ENCODE measurements at places on chromosomes 1 and 21.
A peak's percentile ranks its signal among the peaks of the same experiment; 100 is the strongest.

DNA sequence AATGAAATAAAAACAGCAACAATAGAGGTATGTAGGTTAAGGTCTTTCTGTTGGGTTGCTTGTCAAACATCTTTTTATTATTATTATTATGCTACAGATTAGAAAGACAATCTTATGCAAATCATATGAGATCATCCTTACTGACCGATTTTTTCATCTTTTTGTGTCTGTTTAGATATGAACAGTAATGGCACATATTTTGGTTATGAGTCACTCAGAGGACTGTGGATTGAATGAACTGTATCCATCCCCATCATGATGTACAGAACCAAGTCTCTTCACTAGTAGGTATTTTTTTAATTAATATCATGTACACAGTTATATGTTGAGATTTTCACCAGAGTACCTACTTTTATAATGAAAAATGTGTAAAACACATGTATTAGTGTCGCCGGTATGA lies 159.1 kb downstream of the CHRM3 start:
- DNase-seq = no peak

GRCh38 chr1:25834894-25835293 lies 15.1 kb downstream of the MTFR1L start:
- no peak for DNase-seq

DNA sequence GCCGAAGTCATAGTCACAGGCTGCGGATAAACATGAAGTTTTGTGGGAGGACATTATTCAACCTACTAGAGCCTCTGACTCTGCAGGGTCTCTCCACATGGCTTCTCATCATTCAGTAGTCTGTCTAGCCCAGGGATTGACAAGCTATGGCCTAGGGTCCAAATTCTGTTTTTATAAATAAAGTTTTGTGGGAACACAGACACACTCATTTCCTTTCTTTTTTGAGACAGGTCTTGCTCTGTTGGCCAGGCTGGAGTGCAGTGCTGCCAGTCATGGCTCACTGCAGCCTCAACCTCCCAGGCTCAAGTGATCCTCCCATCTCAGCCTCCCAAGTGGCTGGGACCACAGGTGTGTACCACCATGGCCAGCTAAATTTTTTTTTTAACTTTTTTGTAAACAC lies 8.1 kb upstream of the ENO1 start:
- no peak for DNase-seq

GRCh38 chr1:69492286-69492685 lies 75.4 kb upstream of the LRRC7 start:
- DNase-seq = no peak

DNA sequence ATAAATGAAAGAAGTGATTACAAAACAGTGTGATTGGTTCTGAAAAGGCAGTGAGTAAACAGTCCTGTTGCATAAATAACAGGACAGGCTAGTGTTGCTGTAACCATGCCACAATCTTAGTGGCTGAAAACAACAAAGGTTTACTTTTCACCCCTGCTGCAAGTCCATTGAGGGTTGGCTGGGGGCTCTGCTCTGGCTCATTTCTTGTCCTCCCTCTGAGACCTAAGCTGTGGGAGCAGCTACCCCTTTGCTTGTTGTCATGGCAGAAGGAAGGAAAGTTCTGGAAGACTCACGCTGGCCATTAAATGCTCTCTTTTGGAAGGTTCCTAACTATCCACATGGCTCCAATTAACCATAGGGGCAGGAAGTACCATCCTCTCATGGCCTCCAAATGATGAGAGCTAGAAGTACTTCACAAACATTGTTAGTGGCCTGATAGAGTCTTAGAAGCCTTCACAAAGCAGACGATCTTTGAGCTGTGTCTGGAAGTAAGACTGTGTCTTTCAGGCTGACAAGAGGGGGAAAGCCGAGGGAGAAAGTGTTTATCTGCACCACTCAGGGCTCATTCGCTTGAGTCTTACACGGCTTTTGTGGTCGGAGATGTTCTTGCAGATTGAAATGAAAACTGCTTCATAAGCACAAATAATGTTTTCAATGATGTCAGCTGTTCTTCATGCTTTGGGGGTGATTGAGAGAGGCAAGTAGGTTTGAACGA lies 11.9 kb downstream of the RCSD1 start:
- DNase-seq = no peak

- DNase-seq = no peak
These were observed 147.6 kb downstream of the NEK7 start for GRCh38 chr1:198304431-198304830.

DNA sequence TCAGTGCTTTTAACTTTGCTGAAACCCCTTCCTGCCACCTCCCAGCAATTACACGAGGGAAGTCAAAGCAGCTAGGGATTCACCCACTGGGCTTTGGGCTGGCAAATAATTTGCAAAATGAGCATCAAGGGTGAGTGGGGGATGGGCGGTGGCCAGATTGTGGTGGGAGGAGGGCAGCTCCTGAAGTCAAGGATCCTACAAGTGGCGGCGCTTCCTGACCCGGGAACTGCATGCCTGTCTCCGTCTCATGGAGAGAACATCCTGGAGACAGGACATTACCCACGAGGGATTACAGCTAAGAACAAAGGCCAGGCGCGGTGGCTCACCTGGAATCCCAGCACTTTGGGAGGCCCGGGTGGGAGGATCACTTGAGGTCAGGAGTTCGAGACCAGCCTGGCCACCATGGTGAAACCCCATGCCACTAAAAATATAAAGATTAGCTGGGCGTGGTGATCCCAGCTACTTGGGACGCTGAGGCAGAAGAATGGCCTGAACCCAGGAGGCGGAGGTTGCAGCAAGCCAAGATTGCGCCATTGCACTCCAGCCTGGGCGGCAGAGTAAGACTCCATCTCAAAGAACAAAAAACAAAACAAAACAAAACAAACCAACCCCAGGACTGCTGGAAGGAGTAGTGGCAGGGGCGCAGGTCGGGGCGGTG lies 12.9 kb downstream of the TTC34 start:
- no peak for DNase-seq

DNA sequence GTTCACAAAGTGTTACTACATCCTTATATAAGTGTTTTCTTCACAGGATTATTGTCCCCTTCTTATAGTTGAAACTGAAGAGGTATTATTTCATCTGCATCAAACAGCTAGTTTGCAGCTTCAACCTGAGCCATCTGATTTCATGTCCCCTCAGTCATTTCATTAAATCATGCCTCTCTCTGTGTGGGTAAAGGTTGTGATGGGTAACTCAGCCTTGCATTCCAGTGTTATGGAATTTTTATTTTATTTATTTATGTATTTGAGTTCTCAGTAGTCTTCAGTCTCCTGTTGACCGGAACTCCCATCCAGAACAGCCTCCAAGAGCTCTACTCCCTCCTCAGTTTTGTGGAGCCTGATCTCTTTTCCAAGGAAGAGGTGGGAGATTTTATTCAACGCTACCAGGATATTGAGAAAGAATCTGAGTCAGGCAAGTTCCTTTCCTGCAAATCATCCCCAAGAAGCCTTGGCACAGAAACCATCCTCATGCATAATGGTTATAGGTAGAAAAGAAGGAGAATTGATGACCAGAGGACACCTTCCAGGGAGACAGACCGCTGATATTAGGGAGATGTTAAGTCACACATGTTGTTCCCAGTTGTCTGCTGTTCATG lies 21.8 kb downstream of the CHD1L start:
- no peak for DNase-seq

- DNase-seq = no peak
These were observed 100.1 kb upstream of the AKT3 start for GRCh38 chr1:243950166-243950565.

- DNase-seq = peak; percentile 74
These were observed 13.2 kb upstream of the COL6A2 start for GRCh38 chr21:46084709-46085108.

DNA sequence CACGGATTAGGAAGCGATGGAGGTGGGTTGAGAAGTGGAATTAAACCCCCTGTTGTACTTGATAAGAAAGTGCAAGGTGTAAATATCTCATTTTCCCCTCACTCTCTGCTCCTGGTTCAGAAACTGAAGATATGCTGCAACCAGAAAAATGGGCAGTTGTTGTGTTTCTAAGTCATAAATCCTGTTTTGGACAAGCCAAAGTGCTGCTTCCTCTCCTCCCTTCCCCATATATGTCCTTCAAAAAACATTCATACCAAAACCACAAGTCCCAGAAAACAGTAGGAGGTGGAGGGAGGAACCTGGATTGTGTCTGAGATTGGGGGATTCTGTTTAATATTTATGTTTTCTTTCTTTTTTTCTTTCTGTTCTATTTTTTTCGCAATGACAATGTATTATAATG lies 13.6 kb upstream of the ZNF362 start:
- DNase-seq = no peak

- no peak for DNase-seq
These were observed 109.8 kb downstream of the ETS2 start for GRCh38 chr21:38915546-38915945.

DNA sequence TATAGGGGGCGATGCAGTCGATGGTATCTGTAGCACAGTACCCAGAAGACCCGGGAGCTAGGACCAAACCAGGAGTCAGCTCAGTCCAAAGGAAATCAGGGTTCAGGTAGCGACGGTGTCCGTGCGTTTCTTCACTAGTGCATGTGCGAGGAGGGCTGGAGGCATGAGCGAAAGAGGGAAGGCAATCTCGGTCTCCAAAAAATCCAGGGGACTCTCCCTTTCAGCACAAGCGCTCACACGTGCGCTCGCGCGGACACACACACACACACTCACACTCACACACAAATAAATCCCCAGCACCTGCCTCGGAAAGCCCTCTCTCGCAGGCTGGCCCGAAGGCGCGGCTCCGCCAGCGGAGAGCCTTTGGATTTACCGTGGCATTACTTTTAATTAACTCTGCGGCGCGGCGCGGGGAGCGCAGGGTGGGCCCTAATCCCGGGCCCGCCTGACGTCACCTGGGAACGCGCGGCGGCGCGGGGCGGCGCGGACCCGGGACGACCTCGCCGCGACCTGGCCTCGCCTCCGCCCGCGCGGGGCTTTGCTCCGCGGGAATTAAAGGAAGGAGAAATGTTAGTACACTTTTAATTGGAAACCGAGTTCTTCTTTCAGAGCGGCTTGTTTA lies 121.2 kb downstream of the LMX1A start:
- DNase-seq = no peak

DNA sequence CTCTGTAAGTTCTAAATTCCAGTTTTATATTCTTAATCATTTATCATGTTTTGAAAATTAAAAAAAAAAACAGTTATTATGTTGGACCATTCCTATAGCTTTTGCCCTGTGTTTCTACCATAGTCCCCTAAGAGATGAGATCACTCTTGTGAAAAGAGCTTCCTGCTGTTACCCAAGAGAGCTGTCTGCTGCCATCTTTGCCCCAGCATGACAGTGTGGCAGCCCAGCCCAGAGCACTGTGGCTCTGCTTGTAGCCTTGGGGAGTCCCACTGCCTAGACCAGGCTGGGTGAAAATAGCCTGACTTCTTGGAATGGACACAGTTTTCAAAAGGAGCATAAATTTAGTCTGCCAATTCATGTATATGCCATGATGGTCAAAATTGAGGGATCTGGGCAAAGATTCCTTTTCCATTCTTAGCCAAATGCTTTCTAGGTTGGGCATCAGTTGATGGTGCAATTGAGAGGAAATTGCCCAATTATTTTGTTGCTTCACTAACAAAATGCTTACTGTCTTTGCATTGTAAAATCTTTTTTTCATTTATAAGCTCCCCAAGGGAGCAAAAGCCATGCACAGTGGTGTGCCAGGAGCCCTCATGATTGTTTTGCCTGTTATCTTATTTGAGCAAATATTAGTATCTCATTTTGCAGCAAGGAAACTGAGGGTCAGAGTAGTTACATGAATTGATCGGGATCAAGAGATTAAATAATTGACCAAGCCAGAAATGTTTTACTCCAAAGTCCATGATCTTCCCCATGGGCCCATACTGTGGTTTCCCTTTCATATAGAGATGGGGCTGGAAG lies 72.8 kb downstream of the ETS2 start:
- no peak for DNase-seq

DNA sequence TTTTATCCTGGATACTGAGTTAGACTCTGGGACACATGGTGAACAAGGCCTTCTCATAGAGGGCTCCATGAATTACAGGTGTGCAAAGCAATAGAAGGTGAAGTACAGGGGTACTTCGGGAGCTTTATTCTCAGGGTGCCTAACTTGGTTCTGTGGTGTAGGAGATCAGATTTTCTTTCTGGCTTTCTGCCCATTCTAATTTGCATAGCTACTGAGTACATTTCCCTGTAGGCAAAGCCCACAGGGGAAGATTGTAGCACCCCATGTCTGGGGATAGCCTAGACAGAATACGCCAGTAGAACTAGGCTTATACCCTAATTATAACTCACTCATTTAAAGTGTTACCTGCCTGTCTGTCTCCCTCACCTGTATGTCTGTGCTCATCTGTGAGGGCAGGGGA lies 49.7 kb downstream of the PGM1 start:
- DNase-seq = no peak

DNA sequence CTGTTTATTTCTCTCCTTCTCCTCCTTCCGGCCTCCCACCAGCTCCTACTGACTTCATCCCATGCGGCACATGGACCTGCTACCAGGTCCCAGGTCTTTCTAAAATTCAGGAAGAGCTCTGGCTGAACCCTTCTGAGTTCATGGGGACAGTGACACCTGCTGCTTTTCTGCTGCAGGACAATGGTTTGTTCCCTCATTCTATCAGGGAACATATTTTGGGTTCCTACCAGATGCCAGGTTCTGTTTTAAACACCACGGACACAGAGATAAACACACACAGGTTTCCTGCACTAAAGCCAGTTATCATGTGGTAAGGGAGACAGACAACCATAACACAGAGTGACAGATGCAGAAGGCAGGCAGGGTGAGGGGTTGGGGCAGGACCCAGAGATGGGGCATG lies 114.0 kb upstream of the RAB4A start:
- DNase-seq = no peak

DNA sequence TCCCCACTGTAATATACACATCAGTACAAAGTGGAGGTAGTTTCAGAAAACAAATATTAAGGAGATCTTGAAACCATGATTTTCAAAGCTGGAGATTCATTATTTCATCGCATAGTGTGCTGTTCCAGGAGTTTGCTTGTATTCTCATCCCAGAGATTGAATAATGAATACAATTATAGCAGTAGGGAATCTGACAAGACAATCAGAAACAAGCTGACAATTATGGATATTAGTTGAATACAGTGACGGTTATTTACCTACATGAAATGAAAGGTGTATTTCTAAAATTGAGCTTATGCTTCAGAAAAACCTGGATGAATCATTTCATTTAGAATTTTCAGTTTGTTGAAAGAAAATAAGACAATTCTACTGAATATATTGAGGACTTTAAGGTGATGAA lies 2119.0 kb downstream of the MRPL39 start:
- DNase-seq = no peak

- no peak for DNase-seq
These were observed 35.9 kb upstream of the RNF19B start for GRCh38 chr1:33000427-33001026.

DNA sequence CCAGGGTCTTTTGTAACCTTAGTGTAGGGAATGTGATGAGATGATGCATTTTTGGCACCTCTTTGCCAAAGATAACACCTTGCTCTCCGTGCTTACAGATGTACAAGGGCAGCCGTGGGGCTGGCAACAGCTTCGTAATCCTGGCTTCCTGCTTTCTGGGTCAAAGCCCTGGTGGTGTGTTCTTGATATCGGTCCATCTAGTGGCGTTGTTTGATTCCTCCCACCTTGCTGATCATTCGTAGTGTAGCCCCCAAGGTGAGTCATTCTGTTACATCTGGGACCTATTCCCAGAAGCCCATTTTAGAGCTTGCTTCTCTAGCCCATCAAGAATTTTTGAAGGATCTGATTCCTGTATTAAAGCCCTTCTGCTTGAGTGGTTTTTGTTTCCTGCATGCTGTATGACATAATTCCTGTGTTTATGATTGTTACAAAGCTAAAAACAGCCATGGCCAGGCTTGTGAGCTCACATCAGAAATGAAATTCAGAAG lies 7.0 kb upstream of the CCT8 start:
- no peak for DNase-seq
